ENCODE measurements at places on chromosomes 7 and 10.

DNA sequence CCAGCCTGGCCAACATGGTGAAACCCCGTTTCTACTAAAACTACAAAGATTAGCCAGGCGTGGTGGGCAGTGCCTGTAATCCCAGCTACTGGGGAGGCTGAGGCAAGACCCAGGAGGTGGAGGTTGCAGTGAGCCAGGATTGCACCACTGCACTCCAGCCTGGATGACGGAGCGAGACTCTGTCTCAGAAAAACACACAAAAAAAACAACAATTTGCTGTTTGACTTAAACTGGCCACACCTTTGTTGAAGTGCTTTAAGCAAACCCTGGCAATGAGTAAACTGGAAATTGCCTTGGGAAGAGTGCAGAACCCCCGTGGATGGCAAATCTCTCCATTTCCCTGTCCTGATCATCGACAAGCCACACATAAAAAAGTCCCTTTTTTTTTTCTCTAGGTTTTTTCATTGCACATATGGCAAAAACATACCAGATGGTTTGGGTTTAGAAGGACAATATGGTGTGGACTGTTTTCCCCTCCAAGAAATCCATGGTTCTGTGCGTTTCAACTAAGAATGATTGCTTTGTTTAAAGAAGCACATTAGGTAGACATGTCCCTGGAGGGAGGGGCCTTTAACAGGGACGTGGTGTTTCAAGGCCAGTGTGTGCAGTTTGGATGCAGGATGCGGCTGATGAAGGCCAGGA, 76.9 kb downstream of the NRP1 start:
- DNase-seq: no peak

DNA sequence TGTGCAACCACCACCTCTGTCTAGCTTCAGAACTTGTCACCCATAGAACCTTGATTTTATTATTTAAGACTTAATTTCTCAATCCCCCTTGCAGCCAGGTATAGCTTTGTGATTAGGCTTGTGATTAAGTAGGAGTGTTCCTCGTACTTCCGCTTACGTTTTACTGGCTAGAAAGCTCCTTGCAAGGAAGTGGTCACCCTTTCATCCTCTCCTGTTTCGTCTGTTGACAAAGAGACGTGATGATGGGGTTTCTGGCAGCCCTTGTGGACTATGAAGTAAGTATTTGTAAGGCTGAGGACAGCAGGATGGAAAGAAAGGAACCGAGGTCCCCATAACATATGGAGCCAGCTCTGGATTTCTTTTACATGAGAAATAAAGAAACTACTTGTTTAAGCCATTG, 86.5 kb upstream of the KDM7A start:
- DNase-seq: peak; percentile 55

GRCh38 chr7:38795593-38795992, 113.4 kb downstream of the VPS41 start:
- no peak for DNase-seq

DNA sequence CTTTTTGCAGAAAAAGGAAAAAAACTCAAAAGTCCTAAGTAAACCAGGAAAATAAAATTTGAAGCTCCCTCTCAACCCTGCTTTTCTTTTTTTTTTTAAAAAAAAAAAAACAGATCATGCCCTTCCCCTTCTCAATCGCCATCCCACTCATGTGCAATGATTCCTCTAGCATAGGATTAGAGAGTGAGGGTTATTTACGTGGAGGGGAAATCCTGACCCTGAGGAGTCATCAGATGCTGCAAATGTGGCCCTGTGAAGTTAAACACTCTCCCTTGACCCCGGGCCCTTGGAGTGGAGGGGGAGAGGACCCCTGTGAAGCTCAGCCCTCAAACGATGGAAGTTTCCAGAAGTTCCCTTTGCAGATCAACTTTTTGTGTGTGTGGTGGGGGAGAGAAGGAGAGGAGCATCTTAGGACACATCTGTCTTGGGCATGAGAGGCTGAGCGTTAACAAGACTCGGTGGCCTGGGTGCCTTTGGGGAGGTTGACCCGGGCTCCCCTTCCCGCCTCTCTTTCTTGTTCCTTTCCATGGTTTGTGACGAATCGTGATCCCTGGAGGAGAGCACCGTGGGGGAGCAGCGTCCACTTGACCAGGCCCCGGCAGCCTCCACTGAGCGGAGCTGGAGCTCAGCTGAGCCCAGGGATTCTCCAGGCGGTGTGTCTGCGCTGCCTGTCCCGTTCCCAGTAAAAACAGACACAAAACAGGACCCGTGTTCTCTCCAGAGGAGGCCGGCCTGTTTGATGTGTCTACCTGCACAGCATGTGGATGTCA, 1.5 kb upstream of the SHH start:
- no peak for DNase-seq

DNA sequence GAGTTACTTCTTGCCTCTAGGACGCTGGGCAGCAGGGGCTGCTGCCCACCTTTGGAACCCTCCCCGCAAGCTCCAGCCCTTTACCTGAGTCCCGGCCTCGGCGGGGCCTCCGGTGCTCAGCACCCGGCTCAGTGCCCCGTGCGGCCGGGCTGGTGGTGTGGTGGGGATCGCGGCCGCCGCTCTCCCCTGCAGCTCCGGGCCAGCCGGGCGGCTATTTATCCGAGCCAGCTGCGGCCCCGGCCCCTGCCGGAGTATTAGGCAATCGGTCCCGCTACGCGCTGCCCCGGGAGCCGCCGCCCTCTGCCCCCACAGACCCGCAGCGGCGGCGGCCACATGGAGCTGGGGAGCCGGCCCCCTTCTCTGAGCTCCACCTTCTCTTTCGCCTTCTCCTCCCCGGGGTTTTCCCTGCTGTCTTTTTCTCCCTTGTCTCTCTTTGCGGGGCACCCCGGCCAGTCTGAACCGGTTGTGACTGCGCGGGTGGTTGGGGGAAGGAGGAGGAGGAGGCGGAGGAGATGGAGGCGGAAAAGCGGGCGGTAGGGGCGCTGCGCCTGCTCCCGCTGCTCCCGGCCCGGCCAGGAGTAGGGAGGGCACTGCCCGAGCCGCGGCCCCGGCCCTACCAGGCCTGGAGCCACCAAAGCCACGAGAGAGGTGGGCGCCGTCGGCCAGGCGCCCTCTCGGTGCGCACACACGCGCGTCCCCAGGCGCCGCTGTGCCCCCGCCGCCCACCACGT, at the start of gene SLC16A9:
TSS of gene SLC16A9 (minus strand) at position 456 of the 731 bp plus-strand sequence. CDS start 25,559 bp downstream, outside the sequence.
- DNase-seq: no peak

Data from CD14-positive monocyte (primary cell).